Right atrium auricular region (tissue), 2 donors: ENCODE measurements at places on chromosomes 3 and 15. TPM values are rescaled to one million over a fixed set of nuclear protein-coding genes. Genes with fewer than 3 reads are reported as not detected.

The GOLGA6D gene
- total RNA-seq, result not detected

The CDC25A gene
- total RNA-seq, result 0.24 TPM

The ARHGEF3 gene
- total RNA-seq, result 21.7 TPM

The LRRIQ4 gene
- total RNA-seq, result 0.43 TPM

The EAF2 gene
- total RNA-seq, result 1.6 TPM

The CAPN7 gene
- total RNA-seq, result 21.2 TPM

DNA sequence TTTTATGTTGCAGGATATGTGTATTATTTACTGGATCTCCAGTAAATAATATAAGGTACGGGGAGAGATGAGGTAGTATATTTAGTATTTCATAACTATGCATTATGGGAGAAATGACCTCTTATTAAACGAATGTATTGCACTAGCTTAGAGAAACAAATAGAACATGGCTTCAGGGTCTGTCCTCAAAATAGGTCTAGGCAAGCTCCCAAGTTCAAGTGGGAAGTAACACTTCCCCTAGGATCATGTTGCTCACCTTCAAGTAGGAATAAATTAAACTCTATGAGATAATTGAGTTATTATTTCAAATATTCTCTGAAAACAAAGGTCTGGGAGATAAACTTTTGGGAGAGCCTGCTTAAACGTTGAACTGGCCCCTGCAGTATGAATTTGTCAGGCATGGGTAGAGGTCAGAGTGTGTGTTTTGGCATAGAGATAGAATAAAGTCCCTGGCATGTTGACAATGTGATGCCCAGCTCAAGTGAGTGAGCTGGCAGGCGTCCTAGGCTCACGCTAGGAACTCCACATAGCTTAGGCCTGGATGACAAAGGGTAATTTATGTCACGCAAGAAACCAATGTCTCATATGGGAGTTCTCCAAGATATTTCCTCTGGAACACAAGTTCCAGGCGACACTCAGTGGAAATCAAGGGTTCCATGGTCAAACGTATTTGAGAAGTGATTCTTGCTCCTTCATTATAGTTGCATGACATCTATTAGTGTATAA is 236.8 kb downstream of the CACNA2D3 start:
- peak; percentile 64 for DNase-seq

- peak; percentile 11 for DNase-seq
Measured at GRCh38 chr3:42725454-42725853, 22.9 kb upstream of the HHATL start.

- no peak for DNase-seq
Measured at GRCh38 chr15:42670451-42670850, 66.5 kb downstream of the CDAN1 start.

GRCh38 chr15:39535466-39535865 is 45.4 kb upstream of the THBS1 start:
- peak; percentile 50 for DNase-seq

GRCh38 chr3:196948442-196949284 is 6.3 kb upstream of the NCBP2 start:
- no peak for DNase-seq

GRCh38 chr15:62935300-62936081 is 107.1 kb upstream of the TPM1 start:
- DNase-seq, result no peak

DNA sequence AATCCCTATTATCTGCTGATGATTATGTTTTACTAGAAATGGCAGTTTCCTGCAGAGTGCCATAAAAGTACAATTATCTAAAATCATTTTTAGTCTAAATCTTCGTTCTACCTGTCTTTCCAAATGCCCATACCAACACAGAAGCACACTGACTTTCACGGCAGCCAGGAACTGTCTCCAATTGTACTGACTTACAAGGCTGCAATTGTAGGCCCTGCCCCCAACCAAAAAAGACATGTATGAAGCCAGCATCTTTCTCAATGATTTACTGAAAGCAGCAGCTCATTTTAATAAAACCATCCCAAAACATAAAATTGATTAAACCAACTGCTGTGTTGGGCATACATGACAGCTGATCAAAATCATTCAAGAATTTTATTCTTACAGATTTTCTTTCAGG is 119.0 kb downstream of the TBC1D5 start:
- no peak for DNase-seq

DNA sequence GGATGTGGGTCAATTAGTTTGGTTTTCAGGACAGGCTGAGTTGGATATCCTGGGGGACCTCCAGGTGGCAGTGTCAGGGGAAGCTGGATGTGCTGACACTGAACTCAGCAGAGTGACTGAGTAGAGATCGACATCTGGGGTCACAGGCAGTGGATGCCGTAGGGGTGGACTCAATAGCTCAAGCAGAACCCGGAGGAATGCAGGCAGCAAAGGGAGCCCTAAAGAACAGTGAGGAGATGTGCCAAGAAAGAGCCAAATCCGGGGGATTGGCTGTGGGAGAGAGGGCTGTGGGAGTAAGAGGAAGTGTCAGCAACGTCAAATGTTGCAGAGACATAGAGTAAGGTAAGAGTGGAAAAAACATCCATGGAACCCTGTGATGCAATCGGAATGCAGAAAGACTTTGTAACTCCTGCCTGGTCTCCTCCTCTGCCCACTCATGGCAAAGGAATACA is 11.6 kb downstream of the CCR5AS start:
- no peak for DNase-seq

GRCh38 chr3:63819151-63819398 is at the start of gene C3orf49:
Gene C3orf49 (plus strand): TSS chr3:63819299. CDS start chr3:63819472, 173 bp downstream.
- no peak for DNase-seq

DNA sequence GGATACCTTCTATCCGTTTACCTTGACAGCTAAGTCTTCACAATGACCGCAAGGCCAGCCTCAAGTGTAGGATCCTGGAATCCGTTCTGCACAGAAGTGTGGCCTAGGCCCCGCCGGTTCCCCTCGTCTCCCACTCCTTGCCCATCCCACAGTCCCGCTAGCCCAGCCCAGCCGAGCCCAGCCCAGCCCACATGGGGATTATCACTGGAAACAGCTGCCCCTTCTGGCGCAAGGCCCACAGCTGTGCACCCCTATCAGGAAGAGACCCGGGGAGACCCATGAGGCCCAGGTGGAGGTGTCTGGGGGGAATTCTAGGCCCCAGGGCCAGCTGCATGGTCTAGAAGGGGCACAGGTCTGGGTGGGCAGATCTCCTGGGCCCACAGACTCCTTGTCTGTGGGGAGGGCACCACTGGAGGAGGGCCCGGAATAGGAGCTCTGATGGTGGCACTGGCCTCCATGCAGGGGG is 27.9 kb upstream of the KLF13 start:
- peak; percentile 54 for DNase-seq

DNA sequence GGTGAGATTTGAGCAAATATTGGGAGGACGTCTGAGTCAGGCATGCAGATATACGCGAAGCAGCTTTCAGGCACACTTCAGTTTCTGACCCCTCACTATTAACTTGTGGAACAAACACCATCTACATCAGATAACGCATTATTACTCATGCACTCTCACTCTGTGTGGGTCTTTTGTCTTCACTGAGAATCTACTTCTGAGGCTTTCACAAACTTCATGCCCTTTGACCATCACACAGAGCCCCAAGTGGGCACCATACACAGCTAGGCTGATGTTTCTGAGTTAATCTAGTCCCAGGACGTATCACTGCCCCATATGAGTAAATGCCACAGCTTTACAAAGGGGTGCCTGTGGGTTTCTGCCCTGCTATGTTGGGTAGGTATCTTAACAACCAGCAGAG is 39.6 kb upstream of the IP6K2 start:
- no peak for DNase-seq

DNA sequence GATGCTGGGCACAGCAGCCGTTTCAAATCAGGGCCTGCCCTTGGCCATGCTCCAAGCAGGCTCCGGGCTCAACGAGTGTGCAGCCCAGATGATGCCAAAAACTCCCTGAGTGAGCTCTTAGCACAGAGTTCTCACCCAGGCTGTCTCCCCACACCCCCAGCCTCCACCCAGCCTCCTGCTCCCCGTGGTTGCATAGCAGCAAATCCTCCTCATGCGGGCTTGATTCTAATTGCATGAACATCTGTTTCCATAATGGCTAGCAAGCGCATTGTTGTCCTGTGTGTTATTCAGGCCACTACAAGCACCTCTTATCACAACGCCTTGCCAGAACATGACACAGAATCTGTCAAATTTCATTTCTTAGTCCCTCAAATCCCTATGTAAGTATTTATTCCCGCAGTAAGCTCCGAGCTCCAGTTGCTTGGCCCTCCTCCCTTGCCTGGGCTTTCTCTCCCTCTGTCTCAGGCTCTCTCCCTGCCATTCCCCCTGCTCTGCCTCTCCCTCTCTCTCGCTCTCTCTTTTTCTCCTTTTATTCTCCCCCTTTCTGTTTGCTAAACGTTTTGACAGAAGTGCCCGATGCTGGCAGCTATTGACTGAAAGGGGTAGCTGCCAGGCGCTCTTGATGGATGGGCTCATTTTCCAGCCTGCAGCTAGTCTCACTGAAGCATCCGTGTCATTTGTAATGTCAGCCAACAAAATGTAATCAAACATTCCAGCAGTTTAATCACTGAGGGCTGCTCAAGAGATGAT is 306.5 kb downstream of the IL20RB start:
- DNase-seq, result no peak

- DNase-seq, result no peak
Measured at GRCh38 chr15:87579537-87579936, 677.0 kb downstream of the NTRK3 start.

DNA sequence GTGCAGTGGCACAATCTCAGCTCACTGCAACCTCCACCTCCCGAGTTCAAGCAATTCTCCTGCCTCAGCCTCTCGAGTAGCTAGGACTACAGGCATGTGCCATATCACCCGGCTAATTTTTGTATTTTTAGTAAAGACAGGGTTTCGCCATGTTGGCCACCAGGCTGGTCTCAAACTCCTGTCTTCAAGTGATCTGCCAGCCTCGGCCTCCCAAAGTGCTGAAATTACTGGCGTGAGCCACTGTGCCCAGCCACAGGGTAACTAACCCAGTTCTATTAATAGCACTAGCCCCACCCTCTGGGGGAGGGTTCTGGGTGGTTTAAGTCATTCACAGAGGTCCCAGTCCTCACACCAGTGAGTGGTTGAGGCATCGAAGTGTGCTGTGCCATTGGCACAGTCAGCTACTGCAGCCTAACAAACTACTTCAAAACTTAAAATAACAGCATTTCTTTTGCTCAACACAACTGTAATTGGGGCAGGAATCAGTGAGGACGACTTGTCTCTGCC is 44.0 kb downstream of the RHCG start:
- no peak for DNase-seq

DNA sequence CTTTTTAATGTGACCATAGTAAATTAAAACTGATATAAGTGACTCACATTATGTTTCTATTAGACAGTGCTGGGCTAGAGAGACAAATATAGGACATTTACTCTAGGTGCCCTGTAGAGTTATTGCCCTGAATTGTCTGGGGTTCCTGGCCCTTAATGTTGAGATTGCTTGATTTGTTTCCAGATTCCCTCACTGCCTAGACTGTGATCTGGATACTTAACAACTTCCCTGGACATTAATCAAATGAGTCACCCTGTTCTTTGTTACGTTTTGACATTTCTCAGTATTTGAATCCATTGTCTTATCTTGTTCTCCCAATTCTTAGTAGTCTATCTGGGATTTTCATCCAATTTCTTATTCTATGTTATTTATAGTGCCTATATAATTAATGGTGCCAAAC is 65.8 kb downstream of the DTWD1 start:
- DNase-seq, result no peak

- DNase-seq, result no peak
Measured at GRCh38 chr3:136860541-136860940, 1.5 kb upstream of the NCK1 start.
